ENCODE measurements at places on chromosomes 11 and 22.
A peak's percentile ranks its signal among the peaks of the same experiment; 100 is the strongest.

- no peak for DNase-seq
Measured at GRCh38 chr11:111694851-111695250, 71.3 kb downstream of the PPP2R1B start.

DNA sequence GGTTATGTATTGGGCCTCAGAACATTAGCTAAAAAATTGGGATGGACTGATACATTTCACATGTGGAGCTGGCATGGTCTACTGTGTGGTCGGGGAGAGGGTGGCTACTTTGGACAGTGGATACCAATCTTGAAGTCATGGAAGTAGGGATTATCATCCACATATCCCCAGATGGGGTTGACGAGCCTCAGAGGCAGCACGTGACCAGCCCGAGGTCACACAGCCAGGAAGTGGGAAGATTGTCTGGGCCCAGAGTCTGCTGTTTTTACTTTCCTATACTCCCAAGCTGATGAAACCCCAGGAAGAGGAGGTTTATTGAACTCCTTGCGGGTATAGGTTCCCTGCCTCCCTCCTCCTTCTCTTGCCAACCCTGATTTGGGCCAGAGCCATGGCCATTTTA, 92.9 kb downstream of the FBXO7 start:
- DNase-seq, result no peak

GRCh38 chr11:91790346-91791170, 434.1 kb upstream of the FAT3 start:
- DNase-seq, result no peak

- peak; percentile 95 for DNase-seq
Measured at GRCh38 chr22:37817705-37818408, 5.3 kb upstream of the GALR3 start.

- no peak for DNase-seq
Measured at GRCh38 chr11:2578929-2579270, 120.9 kb downstream of the KCNQ1OT1 start.

- DNase-seq, result peak; percentile 1
Measured at GRCh38 chr11:120431633-120432032, 79.9 kb upstream of the GRIK4 start.

- DNase-seq, result no peak
Measured at GRCh38 chr11:128894286-128894681, 3.1 kb downstream of the KCNJ5 start.

- DNase-seq, result no peak
Measured at GRCh38 chr11:132646890-132647289, 885.4 kb downstream of the OPCML start.

DNA sequence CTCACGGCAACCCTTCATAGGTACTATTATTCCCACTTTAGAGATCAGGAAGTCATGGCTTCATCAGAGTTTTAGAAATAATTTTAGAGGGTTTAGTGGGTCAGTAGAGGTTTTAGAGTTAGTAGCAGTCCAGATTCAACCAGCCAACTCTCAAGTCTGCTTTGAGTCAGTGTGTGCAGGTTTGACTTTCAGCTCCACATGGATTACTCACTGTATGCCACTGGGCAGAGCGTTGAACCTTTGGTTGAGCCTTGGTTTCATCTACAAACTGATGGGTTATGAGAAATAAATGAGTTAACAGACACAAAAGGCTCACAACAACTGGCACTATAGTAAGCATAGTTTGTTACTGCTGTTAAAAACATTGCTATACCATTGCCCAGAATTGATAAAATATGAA, 19.0 kb upstream of the TP53AIP1 start:
- DNase-seq, result no peak

DNA sequence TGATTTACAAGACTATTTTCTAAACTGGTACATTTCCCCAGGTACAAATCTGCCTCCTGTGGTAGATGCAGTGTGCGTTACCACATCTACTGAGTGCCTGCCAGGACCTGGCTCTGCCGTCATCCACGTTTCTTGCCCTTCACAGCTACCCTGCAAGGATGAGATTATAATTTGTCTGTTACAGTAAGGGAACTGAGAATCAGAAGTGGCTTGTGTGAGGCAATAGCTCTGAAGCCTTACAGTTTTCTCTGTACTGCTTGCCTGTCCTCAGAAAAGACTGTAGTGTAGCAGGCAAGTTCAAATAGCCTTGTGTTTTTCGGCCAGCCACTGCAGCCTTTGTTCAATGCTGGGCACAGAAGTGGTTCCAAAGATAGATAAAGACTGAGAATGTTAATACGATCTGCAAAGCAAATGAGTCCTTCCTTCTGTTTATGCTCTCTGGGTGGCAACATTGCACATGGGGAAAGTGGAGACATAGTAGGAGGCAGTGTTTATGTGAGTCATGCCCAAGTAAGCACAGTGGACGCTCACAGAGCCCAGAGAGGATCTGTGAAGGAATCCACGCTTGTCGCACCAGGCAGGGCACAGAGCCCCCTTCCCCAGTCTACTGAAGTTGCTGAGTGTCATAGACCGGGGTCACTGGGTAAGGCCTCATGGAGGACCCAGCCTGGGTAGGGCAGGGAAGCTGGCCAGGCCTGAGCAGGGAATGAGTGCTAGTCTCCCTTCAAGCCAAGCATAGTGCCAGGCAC, 49.1 kb downstream of the MICAL2 start:
- DNase-seq, result no peak

- DNase-seq, result peak; percentile 96
Measured at GRCh38 chr22:42688241-42689211, 32.1 kb downstream of the A4GALT start.

GRCh38 chr11:115644856-115645255, 140.6 kb upstream of the CADM1 start:
- DNase-seq, result no peak

- peak; percentile 33 for DNase-seq
Measured at GRCh38 chr11:75855206-75855605, 40.2 kb downstream of the UVRAG start.

DNA sequence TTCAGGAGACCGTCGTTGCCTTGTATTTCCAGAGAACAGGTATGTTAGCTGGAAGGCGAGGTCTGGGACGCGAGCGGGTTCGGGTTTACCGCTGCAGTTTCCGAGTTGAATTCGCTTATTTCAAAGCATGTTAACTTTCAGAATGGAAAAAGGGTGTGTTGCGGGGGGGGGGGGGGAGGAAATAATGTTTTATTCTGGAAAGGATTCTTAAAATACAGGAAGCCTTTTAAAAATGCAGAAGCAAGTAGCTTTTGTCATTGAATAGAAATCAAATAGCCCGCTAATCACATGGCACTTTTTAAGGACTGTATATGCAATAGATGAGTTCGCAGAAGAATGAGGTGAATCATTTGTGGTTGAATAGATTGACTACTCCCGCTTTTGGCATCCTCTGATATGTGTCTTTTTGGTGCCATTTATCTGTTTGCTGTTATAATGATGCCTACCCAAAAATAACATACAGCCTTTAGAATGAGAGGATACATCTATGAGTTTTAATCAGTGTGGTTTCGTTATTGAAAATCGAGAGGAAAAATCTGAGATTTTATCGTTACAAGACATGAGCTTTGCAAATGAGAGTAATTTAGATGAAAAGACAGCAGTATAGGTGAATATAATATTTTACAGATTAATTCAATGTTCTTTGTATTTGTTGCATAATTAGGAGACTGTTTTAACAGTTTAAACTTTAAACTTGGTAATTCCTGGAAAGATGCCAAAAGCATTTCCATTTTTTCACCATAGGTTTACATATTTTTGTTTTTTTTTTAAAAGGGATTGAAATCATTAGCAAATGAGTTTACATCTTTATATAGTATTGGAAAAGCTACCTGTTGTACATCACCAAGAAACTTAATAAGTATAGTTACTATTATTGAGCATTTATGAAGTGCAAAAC, 1.7 kb downstream of the PDE3B start:
- DNase-seq, result no peak

DNA sequence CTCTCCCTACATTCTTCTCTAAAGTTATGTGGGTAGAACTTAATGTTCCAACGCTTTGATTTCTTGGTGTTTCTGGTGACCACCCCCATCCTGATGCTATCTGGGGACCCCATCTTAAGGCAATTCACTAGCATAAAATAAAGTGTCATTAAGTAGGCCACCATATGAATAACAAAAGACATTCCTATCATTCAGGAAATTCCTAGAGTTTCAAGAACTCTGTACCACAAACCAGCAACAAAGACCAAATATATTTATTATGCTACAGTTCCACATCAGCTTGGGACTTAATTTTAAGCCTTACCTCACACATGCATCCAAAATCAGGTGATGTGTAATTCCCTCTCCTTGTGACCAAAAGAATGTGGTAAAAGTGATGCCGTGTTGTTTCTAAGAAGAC, 254.6 kb upstream of the LRRC4C start:
- peak; percentile 11 for DNase-seq

DNA sequence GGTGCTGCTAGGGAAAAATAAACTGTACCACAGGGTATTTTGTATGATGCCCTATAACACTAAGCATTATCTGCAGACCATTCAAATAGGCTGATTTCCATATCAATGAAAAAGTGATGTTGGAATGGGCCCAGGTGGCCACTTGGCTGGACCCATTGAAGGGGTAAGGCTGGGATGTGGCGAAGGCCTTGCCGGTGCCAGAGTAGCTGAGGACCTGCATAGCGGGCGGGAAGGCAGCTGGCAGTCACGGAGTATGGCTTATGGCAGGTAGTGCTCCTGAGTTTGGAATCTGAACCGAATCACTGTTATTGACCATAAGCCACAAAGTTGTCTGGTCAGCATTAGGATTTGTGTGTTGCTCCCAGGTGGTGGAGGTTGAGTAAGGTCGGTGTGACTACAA, 131.0 kb downstream of the MICAL2 start:
- DNase-seq, result no peak

GRCh38 chr11:64088162-64089026, 52.7 kb downstream of the FLRT1 start:
- peak; percentile 75 for DNase-seq

GRCh38 chr11:42709216-42709615, 602.6 kb upstream of the API5 start:
- no peak for DNase-seq

GRCh38 chr11:44781655-44782054, 54.9 kb downstream of the TSPAN18 start:
- no peak for DNase-seq

- no peak for DNase-seq
Measured at GRCh38 chr11:130673698-130674097, 225.3 kb downstream of the ADAMTS15 start.

DNA sequence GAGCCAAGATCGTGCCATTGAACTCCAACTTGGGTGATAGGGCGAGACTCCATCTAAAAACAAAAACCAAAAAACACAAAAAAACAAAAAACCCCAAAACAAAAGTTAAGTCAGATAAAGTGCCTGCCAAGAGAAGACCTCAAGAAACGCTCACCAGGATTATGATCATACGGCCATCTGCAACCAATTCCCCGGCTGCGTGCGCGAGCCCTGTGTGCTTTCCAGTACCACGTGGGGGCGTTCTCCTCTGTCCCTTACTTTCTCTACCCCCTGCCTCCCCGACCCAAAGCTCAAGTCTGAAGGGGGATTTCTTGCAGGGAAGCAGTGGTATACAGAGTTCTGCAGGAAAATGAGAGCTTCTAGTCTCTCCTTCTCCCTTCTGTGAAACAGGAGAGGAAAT, 10.5 kb upstream of the RPS19BP1 start:
- peak; percentile 58 for DNase-seq

- no peak for DNase-seq
Measured at GRCh38 chr22:30910358-30910757, 58.2 kb downstream of the MORC2 start.

GRCh38 chr11:9155930-9156329, 64.5 kb upstream of the SCUBE2 start:
- DNase-seq, result no peak

- no peak for DNase-seq
Measured at GRCh38 chr11:122059565-122059964, 56.5 kb downstream of the BLID start.

- DNase-seq, result no peak
Measured at GRCh38 chr22:31776231-31776630, 22.4 kb downstream of the DEPDC5 start.

DNA sequence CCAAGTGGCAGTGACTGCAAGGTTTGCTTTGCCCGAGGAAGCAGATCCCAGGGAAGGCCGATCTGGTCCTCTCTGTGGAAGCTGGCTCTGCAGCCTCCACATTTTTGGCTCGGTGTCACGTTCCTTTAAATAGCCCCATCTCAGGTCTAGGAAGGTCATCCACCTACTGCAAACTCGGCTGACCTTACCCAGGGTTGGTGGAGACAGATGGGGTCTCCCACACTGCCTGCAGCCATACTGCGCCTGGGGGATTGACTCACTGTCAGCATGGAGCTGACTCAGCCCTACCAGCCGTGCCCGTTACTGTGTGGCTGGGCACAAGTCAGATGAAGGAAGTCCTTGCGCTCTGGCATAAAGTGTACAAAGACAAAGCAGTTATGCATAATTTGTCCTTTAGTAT, 16.9 kb downstream of the CDPF1 start:
- DNase-seq, result peak; percentile 67

GRCh38 chr11:115693002-115693401, 188.8 kb upstream of the CADM1 start:
- no peak for DNase-seq

DNA sequence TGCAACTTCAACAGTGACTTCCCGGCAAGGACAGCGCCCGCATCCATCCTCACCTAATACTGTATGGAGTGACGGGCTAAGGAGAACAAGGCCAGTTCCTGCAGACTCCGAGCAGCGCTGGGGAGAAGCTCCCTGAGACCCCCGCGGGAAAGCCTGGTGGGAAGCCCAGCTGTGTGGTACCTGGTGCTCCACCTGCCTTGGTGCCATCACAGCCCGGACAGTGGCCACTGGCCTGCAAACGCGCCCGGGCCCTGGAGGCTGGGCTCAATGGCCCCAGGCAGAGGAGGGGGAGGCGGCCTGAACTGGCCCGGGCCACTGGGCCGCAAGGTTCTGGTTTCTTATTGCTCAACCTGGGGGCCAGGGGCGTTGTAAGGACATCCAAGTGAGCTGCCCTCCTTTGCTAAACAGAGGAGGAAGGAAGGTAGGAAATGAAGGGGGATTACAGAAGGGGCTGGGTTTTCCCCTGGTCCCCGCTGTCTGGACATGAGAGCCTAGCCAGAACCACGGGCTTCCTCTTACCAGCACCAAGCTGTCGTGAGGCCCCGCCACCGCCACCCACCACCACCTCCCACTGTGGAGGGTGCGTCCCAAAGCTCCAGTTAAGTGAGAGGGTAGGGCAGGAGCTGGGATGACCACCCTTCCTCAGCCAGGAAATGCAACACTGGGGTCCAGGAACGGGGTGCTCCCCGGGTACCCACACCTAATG, 8.5 kb upstream of the CDC42BPG start:
- no peak for DNase-seq

GRCh38 chr11:1767399-1768140, 3.8 kb upstream of the CTSD start:
- DNase-seq, result no peak

GRCh38 chr22:17699696-17700340, 61.3 kb downstream of the BCL2L13 start:
- no peak for DNase-seq

GRCh38 chr11:123378096-123378495, 52.0 kb upstream of the GRAMD1B start:
- DNase-seq, result peak; percentile 56

GRCh38 chr11:114232400-114233059, 63.7 kb upstream of the NNMT start:
- peak; percentile 30 for DNase-seq

- peak; percentile 61 for DNase-seq
Measured at GRCh38 chr11:1917523-1918435, 1.7 kb upstream of the TNNT3 start.
